ENCODE measurements at places on chromosomes 7 and 10. TPM values are rescaled to one million over a fixed set of nuclear protein-coding genes. Genes with fewer than 3 reads are reported as not detected.

The EN2 gene
- 0.06 TPM for polyA plus RNA-seq

DNA sequence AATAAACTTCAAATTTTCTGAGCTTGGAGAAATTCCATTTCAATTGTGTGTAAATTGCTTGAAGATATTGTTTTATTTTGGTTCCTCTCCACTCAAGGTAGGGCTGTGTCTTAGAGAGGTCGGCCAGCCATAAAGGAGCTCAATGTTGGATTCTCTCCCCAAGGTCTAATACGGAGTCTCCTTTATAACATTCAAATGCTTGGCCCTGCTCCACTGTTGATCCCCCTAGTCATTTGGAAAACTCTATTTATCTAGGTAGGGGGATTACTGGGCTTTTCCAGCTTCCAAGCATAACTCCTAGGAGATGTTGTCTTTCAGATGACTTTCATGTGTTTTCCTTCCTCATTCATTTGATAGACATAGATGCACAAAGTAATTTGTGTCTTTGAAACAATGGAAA is 170.9 kb downstream of the LRMDA start:
- DNase-seq: no peak

DNA sequence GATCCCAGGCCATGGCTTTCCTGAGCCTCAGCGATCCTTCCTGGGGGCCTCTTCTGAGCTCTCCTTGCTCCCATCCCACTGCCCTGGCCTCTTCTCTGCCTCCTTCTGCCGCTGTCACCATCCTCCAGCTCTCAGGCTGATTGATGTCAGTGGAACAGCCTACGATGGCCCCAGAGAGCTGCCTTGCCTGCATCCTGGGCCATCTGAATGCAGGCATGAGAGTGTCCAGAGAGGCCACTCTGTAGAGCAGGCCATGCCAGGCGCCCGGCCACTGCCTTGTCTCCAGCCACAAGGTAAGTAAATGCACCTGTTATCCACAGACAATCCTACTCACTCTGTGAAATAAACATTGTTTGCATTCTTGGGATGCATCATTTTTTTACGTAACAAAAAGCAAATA is 171.4 kb upstream of the PPP2R2D start:
- DNase-seq: no peak

DNA sequence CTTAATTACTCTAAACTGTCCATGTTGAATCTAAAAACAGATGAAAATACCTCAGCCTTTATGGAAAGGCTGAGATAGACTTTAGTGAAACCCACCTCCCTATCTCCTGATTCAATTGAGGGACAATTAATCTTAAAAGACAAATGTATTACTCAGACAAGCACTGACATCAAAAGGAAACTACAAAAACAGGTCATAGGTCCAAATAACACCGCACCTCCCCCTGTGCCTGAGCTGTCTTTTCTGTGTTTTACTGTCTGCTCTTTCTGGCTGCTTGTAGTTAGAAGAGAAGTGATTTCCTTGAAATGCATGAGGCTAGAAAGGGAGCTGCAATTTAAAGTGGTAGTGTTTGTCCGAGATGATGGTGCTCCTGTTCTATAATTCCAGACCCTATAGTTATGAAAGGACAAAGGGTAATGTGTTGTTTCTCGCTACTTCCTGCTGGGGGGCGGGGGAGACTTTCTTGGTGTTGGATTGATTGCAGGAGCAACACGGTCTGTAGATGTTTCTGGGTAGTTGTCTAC is 16.0 kb downstream of the AKR1C8 start:
- no peak for DNase-seq

GRCh38 chr10:122163174-122164022 is 107.7 kb upstream of the BTBD16 start:
- DNase-seq: no peak

- DNase-seq: no peak
Measured at GRCh38 chr7:129821476-129821875, 131.3 kb downstream of the UBE2H start.

- no peak for DNase-seq
Measured at GRCh38 chr7:106720641-106721040, 59.7 kb upstream of the CCDC71L start.

All from urinary bladder (tissue), 4 donors.